Activated naive CD4-positive, alpha-beta T cell treated with anti-CD3 and anti-CD28 coated beads, Interleukin-2, amount 10 ng/mL, durations not matched to agents 5 hours and 36 hours (primary cell): ENCODE measurements at places on chromosomes 4 and X. TPM values are rescaled to one million over a fixed set of nuclear protein-coding genes. Genes with fewer than 3 reads are reported as not detected.

Gene BMX
- total RNA-seq: not detected

Gene GAGE1
- total RNA-seq: not detected

Gene F8
- total RNA-seq: 2.9 TPM

Gene ZDHHC15
- total RNA-seq: 0.13 TPM

Gene FANCB
- total RNA-seq: 7.8 TPM

Gene TMEM156
- total RNA-seq: 27.9 TPM

Gene BEX1
- not detected for total RNA-seq

Gene AFP
- total RNA-seq: not detected
